AG10803 (cell line): ENCODE measurements at places on chromosomes 4 and X.
A peak's percentile ranks its signal among the peaks of the same experiment; 100 is the strongest.

GRCh38 chr4:70405765-70406164 lies 8.0 kb downstream of the OPRPN start:
- no peak for DNase-seq

DNA sequence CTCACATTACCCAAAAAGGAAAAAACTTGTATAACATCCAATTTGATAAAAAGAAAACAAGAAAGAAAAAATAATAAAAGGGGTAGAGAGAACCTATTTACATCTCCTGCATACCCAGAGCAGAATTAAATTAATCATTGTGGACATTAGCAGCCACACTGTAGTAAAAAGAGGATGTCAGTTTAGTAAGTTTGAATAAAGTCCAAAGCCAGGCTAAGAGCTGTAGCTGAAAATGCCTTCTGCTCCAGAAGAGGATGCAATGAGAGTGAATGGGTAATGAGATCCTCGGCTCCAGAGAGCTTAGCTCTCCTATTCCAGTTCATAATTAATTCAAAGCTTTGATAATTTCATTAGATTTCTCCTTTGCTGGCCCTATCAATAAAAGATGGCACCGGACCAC lies 78.2 kb downstream of the SLC10A7 start:
- DNase-seq = no peak

GRCh38 chrX:76555816-76556215 lies 128.3 kb downstream of the MAGEE1 start:
- peak; percentile 3 for DNase-seq

GRCh38 chr4:26074712-26075430 lies 160.9 kb downstream of the SMIM20 start:
- DNase-seq = no peak

DNA sequence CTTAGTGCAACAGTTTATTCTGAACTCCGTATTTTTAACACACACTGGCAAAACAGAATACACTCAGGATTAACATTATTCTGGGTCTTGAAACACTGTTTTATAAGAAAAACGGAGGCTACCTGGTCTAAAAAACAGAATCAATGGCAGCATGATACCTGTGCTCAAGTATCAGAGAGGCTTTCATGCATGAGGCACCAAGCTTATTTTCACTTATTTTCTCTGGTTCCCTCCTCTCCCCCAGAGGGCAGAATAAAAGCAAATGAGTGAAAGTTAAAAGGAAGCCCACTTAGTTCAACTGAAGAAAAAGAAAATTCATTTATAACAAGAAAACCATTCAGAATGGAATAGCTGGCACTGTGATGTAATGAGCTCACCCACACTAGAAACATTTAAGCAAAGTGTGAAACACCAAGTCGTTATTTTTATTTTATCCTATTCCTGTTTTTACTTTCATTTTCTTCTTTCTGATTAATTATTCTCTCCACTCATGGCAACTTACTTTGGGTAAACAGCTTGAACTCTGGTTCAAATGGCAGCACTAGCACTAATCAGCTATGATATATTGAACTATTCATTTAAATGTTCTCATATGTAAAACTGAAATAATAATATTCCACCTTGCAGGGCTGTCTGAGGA lies 211.8 kb downstream of the PPP3CA start:
- no peak for DNase-seq

DNA sequence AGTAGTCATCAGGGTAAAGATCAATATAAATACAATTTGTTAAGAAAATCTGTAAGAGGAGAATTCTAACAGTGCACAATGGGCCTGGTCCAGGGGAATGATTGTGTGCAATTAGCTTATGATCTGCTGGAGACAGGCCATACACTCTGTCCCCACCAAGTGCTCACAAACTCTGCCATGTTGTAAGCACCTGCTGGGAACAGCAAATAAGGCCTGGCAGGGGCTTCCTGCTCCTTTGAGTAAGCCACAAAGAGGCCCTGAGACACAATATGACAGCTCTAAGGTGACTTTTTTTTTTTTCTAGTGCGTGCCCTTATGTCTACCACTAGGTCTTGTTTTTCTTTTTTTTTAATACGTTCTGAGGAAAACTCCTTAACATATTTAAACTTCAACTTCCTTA lies 866.3 kb upstream of the PCDH7 start:
- DNase-seq = no peak

DNA sequence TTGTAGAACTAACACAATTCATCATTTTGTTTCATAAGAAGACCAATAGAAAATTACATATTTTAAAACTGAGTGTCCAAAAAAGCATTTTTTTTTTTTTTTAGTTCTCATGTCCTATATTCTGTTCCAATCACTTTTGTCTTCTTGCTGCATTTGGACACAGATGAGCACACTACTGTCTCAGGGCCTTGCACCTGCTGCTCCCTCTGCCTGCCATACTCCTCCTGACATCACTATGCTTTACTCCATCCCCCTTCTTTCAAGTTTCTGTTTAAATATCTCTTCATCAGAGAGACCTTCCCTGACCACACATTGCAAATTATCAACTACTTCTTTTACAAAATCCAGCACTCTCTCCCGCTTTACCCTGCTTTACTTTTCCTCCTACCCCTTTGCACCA lies 230.7 kb upstream of the GK2 start:
- DNase-seq = no peak

- DNase-seq = peak; percentile 70
These were observed 301.4 kb upstream of the AADAT start for GRCh38 chr4:170391066-170391740.

- peak; percentile 95 for DNase-seq
These were observed 64.9 kb downstream of the POLR2B start for GRCh38 chr4:57043347-57044251.
